ENCODE measurements at places on chromosomes 13 and 19.

DNA sequence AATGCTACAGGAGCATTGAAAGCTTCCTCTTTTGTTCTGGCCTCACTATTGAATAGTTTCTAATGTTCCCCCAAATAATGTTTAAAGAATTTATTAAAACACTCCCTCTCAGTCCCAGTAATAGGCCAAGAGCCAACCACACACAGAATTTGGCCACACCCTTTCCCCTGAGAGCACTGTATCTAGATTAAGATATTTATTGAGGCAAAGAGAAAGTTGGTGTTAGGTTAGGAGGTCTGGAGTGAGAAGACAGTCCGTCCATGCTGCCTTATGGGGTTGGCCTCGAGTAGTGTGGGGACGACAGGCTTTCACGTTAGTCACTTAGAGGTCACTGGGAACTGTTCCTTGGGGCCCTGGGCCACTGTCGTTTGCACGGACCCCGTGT, 122.9 kb upstream of the RNF113B start:
- no peak for DNase-seq

- DNase-seq, result peak; percentile 78
These were observed 13.5 kb upstream of the TLE5 start for GRCh38 chr19:3075605-3076431.

GRCh38 chr19:12093777-12094176, 29.2 kb downstream of the ZNF844 start:
- no peak for DNase-seq

GRCh38 chr19:28445826-28446225, 767.1 kb downstream of the UQCRFS1 start:
- no peak for DNase-seq

GRCh38 chr19:13621413-13621812, 115.1 kb upstream of the CACNA1A start:
- DNase-seq, result no peak

DNA sequence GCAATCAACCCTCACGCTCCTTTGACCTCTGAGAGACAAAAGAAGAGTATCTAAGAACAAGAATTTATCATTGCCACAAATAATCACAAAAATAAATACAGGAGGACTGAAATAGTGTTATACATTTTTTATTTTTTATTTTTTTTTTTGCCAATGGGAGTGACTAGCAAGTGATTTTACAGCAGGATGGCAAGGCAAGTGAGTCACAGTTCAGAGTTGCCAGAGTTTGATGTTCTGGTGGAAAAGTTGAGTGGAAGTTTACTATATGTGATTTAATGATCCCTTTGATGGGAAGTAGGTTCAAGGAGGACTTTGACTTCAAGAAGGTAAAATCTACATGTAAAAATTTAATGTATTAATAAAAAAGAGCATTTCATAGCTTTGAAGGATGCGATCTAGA, 2691.4 kb downstream of the PCDH9 start:
- DNase-seq, result no peak

GRCh38 chr13:97367016-97367822, 66.8 kb upstream of the RAP2A start:
- no peak for DNase-seq

DNA sequence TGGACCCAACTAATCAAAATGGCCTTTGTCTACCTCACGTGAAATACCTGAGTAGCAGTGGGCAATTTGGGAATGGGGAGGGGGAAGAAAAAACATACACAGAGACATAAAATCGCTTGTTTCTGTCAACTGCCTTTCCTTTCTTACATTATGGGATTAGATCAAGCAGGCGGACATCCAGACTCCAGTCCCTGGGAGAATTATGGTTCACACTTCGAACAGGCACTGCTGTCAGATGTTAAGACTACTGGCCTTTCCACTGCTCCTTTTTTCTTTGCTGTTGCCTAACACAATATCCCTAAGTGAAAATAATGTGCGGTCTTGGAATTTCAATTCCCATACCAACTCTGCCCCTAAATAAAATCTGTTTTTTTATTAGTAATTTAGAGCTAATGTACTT, 1719.7 kb upstream of the SLC10A2 start:
- DNase-seq, result no peak

- DNase-seq, result no peak
These were observed 833.0 kb upstream of the PCDH9 start for GRCh38 chr13:68063181-68063580.

DNA sequence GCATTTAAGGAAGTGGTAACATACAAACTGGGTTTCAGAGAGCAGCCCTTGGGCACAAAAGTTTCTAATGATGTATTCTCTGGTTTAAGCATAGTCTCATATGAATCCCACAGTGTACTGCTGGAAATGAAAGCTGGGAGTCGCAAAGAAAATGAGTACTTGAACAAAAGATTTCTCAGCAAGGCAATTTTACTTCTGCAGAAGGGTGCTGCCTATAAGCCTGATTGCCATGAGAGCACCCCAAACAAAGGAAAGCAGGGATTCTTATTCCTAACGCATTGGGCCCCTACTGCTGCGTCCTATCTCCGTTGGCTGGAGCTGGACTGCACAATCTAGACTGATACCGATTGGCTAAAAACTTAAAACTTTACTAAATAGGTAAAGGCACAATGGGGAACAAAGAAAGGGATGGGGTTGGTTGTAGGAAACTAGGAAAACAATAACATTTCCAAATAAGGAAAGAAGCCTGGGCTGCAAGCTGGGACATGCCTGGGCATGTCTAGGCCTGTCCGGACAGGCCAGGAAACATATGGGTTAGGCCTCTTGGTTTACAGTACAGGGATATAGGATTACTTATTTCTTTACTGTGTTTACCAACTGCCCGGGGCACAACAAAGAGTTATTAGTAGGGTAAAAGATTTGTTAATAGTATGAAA, 27.4 kb upstream of the VN1R4 start:
- DNase-seq, result no peak

DNA sequence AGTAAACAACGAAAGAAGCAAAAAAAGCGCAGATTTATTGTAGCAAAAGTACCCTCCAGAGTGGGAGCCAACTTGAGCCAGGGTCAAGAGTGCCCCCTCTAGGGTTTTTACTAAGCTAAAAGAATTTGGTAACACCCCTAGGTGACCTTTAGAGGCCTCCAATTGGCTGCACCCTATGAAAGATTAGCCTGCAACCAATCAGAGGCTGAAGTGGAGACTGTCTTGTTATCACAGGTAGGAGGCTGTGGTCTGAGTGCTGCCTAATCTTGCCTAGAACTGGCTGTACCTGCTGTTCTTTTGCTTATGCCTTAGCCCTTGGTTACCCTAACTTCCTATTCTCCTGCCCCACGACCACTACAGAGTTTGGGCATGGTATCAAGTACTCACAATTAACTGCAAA, 38.3 kb downstream of the ANKRD10 start:
- no peak for DNase-seq

- no peak for DNase-seq
These were observed 15.6 kb downstream of the EVI5L start for GRCh38 chr19:7845390-7846154.

DNA sequence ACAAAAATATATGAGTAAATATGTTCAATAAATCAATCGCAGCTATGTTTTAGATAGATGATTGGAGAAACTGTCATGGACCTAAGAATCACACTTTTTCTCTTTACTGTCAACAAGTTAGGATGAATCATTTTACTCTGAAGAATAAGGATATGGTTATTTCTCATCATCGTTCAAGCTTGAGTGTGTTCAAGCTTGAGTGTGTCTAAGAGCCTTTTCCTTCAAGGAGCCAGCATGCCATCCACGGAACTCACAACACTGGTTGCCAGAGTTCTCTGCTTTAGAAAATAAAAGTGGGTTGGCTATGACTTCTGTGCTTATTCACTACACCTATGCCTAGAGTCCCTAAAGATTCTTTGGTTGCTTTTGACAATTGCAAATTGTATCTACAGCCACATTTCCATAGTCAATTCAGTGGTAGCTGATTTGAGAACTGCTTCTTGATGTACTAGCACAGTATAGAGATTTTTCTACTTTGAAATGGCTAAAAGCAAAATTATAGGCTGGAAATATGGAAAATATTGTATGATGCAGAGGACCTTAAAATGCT, 58.1 kb upstream of the SCEL start:
- no peak for DNase-seq

DNA sequence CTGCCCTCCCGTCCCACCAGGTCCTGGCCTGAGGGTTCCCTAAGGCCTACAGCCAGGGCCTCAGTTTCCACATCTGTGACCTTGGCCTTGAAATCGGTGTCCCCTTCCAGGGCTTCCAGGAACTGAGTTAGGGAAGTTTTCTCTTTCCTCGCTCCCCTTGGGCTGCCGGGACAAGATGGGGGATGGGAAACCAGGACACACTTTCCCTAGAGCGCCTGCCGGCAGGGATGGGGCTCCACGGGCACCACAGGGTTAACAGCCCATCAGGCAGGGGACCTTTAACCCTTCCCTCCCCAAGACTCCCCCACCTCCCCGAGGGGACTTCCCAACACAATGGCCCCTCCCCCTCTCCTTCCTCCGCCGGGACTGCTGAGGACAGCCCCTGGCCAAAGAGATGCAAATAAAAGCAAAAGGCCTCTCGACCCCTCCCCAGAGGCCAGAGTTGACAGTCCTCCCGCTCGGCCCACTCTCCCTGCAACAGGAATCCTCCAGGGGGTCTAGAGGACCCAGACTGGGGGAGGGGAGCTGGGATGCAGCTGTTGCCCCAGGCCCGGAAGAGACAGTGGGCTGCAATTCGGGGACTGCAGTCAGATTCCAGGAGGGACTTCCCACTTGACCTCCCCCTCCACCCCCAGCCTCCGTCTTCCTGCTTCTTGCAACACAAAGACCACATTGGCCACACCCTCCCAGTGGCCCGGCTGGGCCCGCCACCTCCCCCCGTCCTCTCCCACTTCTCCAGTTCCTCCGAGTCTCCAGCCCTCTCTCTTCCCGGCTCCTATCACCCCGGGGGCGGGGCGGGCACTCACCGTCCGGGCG, 3.4 kb downstream of the BBC3 start:
- no peak for DNase-seq

DNA sequence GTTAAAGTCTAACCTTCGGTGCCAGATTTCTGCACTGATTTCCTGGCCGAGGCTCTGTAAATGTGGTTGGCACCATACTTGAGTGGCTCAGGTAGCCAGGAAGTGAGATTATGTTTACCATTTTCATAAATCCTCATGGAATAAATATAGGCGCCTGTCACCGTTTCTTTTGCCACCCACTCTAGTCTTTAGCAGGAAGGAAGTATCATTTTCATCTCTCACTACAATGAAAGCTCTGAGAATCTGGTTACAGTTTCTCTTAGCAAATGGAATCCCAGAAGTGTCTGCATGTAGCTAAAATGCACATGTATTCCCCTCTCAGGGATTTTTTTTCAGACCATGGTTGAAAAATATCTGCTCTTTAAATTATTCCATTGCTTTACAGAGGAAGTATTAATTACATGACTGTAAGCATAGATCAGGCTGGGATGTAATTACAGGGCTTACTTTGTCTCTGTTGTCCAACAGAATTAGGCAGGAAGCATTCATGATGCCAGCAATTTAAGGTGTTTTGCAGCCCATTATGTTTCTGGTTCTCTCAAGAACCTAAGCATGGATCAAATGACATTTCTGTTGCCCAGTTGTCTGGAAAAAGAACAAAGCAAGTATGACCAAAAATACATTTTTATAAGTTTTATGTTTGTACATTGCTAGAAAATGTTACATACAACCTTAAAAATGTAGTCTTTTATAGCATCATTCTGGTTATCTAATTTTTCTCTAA, 221.7 kb upstream of the SPRY2 start:
- no peak for DNase-seq

DNA sequence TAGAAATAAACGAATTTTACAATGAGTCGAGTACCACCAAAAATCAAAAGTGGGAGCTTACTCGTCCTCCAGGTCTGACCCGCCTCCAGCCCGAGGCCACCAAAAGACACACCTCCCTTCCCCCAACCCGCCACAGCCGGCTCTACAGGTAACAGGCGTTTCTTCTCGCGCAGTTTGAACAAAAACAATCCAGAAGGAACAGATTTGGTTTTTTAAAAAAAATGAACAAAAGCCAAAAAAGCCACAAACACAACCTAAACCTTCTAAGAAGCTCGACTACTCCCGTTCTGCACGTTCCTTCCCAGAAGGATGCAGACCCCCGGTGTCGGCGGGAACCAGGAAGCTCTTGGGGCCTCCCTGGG, 671 bp downstream of the ZDHHC20 start:
- peak; percentile 42 for DNase-seq

DNA sequence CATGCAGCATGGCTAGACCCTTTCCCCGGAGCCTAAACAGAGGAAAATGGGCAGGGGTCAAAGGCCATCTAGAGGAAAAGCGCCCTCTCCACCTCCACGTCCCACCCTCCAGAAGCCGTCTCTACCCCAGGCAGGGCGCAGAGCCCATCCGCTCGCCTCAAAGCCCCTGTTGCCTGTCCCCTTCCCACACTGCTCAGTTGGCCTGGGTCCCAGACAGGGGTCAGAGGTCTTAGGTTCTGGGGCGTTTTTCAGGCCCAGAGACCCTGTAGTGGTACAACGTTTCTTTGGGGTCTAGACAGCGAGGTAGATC, 285 bp downstream of the TMEM143 start:
- DNase-seq, result no peak

GRCh38 chr13:98118865-98119264, 24.0 kb upstream of the FARP1 start:
- no peak for DNase-seq

DNA sequence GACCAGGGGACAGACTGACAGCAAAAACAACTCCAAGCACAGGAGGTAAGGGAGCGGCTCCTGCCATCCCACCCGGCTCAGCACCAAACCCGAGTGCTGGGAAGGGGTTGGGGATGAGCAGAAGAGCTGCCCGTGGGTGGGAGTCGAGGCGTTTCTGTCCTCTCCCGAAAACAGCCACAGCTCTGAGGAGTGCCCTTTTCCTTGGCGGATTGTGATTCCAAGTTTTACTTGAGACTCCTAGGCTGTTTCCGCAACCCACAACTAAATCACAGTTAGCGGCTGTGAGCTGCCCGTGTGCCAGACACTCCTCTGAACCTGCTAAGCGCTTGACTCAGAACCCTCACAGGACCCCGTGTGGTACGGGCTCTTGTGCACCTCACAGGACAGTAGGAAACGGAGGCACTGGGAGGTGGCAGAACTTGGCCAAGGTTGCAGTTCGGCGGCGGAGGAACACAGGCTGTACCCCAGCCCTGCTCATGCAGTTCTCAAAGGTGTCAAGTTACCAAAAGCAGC, 21.4 kb downstream of the CFAP97D2 start:
- no peak for DNase-seq

DNA sequence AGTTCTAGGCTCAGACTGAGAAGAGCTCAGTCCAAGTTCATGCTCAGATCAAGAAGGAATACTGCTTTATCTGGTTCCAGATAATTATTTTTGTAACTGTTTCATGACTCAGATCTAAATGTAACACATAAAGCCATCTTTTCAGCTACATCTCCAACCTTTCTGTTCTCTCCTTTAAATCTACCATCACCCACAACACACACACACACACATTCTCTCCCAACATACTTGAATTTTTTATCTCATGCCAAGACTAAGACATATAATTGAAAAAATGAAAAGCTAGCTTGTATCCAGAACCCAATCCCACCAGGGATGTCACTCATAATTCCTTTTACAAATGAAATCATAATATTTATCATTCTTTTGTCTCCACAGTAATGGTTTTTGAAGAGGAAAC, 7.6 kb downstream of the KATNAL1 start:
- DNase-seq, result no peak

GRCh38 chr19:18879579-18880373, 16.2 kb downstream of the CERS1 start:
- no peak for DNase-seq

Measured in GM12891 (cell line).